ENCODE measurements at places on chromosomes 1 and 21.

DNA sequence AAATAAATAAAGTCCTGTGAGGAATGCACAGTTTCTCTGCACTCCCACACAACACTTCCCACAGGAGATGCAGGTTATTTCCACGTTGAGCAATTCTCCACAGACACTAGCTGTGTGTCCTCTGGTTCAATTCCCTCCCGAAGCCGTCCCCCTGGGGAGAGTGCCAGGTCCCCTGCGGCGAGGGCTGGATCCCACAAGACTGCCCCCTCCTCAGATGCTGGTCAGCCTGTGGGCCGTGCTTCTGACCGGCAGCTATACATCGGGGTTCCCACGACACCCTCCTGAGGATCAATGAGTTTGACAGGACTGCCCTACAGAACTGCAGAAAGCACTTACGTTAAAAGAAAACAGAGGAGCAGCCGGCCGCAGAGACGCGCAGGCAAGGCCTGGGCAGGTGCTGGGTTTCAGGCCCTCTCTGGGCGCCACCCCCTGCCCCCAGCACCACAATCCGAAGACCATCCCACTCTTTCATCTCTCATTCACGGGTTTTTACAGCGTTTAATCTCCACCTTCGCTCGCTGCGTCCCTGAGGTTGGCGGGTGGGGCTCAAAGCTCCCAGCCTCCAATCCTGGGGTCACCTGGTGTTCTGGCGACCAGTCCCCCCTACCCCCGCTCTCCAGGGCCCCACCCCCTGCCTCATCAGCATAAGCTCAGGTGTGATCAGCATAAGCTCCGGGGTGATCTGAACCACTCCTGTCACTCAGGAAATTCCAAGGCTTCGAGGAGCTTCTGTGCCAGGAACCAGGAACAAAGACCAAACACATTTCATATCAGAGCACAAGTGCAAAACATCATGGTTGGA is 9.3 kb downstream of the SLC35E2B start:
- no peak for DNase-seq

GRCh38 chr1:17472814-17473213 is 33.3 kb upstream of the RCC2 start:
- peak; percentile 14 for DNase-seq

- no peak for DNase-seq
These were observed 41.5 kb upstream of the SDC3 start for GRCh38 chr1:30950053-30950452.

DNA sequence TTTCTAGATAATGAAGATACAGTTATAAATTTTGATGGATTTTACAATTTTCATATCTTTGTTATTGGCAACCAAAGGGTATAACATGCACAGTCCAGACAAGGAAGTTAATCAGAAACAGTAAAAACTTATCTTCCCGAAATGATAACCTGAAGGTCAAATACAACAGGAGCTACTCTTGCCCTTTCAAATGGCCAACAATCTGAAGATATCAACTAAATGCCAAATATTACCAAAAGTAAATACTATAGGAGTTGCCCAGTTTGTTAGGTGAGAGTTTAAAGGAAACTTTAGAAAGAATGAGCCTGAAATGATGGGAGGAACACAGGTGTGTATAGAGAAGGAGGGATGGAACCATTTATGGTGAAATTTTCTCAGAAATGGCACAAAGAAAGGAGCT is 153.2 kb downstream of the RGS7 start:
- no peak for DNase-seq

DNA sequence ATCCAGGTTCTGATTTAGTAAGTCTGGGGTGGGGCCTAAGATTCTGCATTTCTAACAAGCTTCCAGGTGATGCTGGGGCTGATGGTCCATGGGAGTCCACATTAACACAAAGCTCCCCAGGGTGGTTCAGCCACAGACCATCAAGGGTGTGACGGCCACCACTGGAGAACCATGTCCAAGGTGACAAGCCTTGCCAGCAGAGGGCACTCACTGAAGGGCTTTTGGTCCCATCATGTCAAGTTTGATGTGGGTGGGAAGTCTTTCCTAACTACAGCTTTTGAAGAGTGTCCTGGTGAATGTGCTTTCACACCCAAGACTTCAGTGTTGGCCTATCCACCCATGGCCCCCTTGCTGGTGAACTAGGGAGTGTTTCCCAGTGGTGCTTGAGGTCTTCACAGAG is 67.1 kb downstream of the UBE2T start:
- DNase-seq, result no peak

DNA sequence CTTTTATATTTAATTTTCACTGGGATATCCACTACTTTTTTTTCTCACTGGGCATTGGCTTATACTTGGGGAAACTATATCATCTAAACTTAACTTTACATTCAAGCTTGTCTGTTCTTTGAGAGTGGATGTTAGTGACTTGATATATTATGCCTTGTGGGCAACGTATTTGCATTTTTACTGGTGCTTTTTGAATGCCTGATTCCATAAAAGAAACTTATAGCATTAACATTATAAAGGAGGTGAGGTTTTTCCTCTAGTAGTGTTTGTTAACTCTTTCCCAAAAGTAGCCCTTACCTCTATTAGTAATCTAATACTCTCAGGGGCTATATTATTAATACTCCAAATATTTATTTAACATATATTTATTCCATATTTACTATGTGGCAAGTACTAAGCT is 416.5 kb downstream of the PLA2G4A start:
- no peak for DNase-seq

DNA sequence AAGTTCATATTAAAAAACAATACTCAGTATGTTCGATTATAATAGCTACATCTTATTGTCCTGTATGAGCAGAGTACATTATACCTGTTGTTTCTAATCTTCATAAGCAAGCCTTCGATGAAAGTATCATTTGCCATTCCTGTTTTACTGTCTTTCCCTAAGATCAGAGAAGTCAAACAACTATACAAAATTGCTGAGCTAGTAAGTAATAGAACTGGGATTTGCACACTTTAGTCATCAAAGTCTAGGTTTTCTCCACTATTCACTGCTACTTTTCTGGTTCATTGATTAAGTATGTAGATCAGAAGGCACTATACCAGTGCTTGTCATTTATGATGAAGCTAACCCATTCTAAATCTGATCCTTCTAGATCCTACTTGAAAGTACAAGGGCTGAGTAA is 108.9 kb downstream of the NR5A2 start:
- DNase-seq, result no peak

DNA sequence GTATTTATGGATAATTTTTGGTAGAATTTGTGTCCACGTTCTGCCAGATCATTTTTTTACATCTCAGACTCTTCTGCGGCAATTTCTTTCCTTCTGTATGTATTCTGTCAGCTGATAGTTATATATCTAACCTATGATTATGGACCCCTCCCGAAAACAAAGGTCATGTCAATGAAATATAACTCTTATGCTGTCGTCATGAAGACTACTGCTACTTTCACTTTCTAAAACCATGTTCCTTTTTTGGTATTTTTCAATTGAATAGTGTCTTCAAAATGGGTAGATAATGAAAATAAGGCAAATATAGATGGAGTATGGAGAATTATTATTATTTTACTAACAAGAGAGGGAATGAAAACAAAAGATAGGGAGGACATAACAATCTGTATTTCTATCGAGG is 3.2 kb downstream of the ANGPTL1 start:
- no peak for DNase-seq

- no peak for DNase-seq
These were observed 175.5 kb downstream of the CYYR1 start for GRCh38 chr21:26397545-26397944.

GRCh38 chr1:157992833-157993146 is 655 bp upstream of the KIRREL1 start:
- no peak for DNase-seq

DNA sequence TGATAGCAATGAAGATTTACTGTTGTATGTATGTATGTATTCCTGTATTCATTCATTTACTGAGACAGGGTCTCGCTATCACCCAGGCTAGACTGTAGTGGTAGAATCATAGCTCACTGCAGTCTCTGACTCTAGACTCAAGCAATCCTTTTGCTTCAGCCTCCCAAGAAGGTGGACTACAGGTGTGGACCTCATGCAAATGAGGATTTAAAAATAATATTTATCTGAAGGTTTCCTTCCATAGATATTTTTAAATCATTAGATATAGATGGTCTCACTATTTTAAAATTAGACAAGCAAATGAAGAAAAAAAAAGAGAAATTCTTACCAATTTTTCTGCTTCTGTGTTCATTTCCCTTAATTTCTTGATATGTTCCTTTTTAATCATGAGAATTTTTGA is 27.0 kb downstream of the MIXL1 start:
- no peak for DNase-seq

Measured in right renal pelvis (tissue), 4 donors.